NCI-H526 treated with DMSO at 0.1 percent for 48 hours (cell line): ENCODE measurements at places on chromosomes 1 and 21.

GRCh38 chr1:116710420-116711262, 43.1 kb upstream of the IGSF3 start:
- no peak for DNase-seq

DNA sequence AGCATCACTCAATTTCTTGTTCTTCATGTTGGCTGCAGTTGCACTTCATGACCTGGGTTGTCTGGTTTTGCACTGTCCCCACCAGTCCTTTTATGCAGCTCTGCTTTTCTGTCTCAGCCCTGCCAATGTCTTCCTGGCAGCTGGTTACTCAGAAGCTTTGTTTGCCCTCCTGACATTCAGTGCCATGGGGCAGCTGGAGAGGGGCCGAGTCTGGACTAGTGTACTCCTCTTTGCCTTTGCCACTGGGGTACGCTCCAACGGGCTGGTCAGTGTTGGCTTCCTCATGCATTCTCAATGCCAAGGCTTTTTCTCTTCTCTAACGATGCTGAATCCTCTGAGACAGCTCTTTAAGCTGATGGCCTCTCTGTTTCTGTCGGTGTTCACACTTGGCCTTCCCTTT, 6.6 kb downstream of the PIGV start:
- no peak for DNase-seq

GRCh38 chr1:245272676-245273075, 117.9 kb downstream of the KIF26B start:
- DNase-seq: no peak

DNA sequence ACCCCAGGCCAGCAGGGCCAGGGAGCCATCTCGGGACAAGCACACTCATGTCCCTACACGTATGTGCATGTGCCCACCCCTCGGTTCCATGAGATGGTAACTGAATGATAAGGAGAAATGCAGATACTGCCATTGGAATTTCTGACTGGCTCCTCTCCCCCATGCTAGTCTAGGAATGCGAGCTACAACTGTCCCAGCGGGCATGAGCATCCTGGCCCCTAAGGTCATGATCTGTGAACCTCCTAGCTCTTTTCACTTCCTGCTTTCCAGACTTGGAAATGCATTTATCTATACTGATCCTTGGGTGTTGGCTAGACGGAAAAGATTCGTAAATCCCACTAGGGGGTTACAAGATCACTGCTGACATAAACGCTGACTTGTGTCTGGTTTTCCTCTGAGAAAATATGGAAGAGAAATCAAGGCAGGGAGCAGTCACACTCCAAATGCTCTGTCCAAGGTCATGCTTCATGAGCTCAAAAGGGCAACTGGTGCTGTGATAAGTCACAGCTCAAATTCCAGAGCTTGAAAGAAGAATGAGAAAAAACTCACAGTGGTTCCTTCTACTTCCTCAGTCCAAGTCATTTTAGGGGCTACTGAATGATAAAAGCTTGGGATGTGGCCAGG, 49.8 kb downstream of the SLC45A1 start:
- no peak for DNase-seq

DNA sequence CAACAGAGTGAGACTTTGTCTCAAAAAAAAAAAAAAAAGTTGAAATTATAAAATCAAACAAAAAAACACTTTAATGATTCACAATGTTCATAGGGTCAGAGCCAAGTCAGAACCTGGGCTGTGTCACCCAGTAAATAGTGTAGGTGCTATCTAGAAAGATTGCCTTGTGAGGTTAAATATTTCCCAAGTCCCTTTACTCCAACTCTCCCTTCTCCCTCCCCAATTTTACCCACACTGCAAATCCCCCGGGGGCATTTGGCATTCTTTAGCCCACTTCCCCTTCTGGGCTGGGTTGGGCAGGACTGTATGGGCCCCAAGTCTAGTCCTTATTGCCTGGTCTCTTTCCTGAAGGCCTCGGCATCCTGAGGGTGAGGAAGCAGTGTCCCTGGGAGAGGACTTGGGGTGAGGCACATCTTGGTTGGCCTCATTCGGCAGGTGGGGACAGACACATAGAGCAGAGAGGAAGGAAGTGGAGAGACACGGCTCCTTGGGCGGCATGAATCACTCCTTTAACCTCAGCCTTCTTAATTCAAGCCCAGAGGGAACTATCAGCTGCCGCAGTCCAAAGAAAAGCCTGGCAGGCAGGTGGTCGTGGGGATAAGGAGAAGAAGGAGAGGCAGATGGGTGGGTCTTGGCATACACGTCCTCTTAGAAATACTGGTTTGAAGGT, 8.2 kb downstream of the ADORA1 start:
- no peak for DNase-seq

GRCh38 chr21:42171091-42172053, 47.6 kb upstream of the ABCG1 start:
- no peak for DNase-seq
